ENCODE measurements at places on chromosomes 11 and 22.

GRCh38 chr22:22343581-22344296 is 99.2 kb downstream of the VPREB1 start:
- DNase-seq: no peak

GRCh38 chr11:4662876-4663275 is 19.1 kb downstream of the OR51E1 start:
- no peak for DNase-seq

DNA sequence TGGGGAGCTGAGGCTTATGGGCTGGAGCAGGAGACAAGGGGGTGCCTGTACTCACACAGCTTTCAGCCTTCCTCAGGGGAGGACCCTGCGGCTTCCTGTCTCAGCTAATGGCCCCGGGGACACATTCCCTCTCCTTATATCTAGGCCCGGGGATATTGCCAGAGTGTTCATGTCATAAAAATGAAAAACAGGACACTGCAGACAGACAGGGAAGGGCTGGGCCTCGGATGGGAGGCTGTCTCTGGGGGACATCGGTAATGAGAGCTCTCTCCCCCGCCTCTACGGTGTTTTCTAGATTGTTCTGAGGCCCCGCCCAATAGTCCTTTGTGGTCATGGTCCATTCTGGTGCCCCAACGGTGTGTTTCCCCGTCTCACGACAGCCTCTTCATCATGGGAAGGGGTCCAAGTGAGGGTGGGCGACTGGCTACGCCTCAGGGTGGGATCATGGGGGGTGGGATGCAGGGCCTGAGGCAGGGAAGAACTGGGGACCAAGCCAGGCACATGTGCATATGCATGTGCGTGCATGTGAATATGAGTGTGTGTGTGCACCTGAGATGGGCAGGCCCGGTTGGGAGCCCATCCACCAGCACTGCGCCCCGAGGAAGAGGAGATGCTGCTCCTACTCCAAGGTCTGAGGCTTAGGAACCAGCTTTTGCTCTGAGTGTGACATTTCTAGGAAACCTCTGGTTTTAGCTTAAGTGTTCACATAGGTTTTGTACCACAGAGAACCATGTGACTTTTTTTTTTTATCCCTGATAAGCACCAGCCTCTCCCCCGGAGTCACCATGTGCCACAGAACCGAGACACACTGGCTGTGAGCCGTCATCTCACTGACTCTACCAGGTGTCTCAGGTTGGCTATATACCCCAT is 5.3 kb downstream of the ARVCF start:
- peak; percentile 43 for DNase-seq

- no peak for DNase-seq
These were observed 974 bp downstream of the DGCR8 start for GRCh38 chr22:20080776-20081654.

- DNase-seq: no peak
These were observed 9.0 kb downstream of the TMPRSS5 start for GRCh38 chr11:113697111-113697510.

DNA sequence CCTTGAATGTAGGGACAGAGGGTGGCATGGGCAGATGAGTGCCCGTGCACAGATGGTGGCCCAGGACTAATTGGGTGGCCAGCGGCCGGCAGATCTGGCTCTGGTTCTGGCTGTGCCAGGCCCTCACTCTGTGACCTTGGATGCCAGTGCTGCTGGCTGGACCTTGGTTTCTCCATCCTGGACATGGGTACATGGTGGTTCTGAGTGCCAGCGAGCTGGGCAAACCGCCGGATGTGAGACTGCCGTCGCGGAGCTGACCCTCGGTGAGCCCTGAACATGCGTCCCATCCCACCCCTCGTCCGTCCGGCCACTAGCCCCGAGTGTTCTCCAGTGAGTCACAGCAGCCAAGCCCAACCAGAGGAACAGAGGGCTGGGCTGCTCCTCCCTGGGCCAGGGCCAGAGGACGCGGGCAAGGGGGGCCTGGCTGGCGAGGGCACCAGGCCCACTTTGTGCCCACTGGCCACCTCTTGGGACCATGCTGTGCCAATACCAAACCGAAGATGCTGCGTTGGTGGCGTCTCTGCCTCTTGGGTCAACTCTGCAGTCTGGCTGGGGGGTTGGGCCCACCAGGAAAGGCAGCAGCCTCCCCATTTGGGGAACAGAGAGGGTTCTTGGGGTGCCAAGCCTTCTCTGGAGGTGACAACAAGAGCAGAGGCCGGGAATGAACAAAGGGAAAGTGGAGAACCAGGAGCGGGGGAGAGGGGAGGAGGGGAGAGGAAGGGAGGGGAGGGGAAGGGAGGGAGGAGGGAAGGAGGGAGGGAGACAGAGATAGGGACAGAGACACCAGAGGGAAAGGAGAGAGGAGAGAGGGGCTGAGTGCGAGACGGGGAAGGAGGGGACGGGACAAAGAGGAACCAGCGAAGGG is 10.7 kb downstream of the LSP1 start:
- peak; percentile 92 for DNase-seq

GRCh38 chr11:61853698-61854169 is 25.6 kb downstream of the FADS2 start:
- DNase-seq: no peak

GRCh38 chr11:83681906-83682610 is 395.9 kb upstream of the CCDC90B start:
- no peak for DNase-seq

- DNase-seq: no peak
These were observed 324.7 kb downstream of the ETS1 start for GRCh38 chr11:128262463-128263345.

DNA sequence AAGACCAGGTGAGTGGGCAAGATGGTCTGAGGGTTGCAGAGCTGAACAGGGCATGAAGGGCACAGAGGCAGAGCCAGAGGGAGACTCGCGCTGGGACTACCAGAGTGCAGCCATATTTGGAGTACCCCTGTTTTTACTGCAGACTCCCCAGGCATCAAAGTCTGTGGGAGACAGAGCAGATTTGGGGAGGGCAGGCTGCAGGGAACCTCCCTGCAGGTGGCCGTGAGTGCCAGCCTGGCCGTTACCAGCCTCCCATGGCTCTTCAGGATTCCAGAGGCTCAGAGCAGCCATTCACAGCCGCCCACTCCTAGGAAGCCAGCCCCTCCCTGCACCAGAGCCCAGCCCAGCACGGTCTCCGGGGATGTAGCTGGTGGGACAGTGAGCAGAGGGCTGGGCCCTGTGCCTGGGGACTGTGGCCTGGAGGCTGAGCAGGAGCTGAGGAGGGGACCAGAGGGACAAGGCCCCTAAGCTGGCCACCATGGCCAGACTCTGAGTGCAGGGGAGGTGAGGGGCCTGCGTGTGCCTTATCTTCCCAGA is at the start of gene SEPTIN3:
Gene SEPTIN3, plus strand, starts transcription at position 334 of the 537 bp plus-strand sequence. CDS start 2,050 bp downstream, outside the sequence.
- no peak for DNase-seq

DNA sequence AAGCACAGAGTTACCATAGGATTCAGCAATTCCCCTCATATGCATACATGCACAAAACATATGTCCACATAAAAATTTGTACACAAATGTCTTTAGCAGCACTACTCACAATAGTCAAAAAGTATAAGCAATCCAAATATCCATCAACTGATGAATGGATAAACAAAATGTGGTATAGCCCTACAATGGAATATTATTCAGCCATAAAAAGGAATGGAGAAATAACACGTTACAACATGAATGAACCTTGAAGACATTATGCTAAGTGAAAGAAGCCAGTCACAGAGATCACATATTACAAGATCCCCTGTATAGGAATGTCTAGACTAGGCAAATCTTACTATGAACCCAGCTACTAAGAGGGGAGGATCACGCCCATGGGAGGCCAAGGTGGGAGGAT is 7.2 kb downstream of the PRR14L start:
- no peak for DNase-seq

DNA sequence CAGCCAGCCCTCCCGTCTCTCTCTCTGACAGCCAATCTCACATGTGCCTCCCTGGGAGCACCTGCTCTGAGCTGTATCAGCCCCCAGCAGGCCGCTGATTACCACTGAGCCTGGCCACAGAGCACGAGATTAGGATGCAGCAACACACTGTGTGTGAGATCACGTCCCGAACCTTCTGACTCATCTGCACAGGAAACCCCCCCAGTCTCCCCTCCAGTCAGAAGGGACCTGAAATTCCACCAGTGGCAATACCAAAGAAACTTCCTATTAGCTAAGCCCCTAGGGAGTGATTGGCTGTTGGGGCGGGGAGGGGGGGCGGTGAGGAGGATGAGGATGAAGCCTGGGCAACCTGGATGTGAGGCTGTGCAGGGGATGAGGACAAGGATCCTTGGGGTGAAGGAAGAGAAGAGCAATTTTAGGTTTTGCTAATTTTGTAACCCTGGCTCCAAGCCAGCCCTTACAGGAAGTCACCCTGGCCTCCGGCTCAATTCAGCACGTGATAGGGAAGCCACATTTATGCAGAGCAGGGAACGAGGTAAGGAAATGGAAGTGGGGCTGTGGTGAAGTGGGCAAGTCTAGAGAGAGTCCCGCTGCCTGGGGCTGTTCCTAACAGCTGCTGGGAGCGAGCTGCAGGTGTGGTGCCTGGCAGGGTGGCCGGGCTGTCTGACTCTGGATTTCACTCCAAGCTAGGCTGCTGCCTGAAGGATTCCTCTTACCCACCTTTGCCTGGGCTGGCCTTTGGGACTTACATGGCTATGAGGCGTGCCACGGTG is 1.9 kb downstream of the SLC43A3 start:
- peak; percentile 77 for DNase-seq

GRCh38 chr11:7413961-7414915 is 71.1 kb upstream of the OLFML1 start:
- DNase-seq: no peak

DNA sequence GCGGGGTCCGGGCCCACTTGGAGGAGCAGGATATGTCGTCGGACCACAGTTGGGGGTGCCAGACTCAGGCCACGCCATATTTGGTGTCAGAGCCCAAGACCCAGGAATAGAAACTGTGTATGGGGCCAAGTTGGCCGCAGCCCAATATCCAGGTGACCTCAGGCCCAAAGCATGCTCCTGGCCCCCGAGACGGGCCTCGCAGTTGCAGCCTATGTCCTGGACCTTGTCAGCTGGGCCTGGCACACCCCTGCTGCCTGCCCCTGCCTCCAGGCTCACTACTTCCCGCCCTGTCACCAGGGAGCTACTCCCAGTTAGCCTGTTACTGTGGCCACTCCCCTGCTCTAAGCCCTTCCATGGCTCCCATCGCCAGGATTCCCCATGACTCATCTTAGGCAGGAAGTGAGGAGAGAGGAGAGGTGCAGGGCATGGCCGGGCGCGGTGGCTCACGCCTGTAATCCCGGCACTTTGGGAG is 23.1 kb downstream of the A4GALT start:
- peak; percentile 97 for DNase-seq

DNA sequence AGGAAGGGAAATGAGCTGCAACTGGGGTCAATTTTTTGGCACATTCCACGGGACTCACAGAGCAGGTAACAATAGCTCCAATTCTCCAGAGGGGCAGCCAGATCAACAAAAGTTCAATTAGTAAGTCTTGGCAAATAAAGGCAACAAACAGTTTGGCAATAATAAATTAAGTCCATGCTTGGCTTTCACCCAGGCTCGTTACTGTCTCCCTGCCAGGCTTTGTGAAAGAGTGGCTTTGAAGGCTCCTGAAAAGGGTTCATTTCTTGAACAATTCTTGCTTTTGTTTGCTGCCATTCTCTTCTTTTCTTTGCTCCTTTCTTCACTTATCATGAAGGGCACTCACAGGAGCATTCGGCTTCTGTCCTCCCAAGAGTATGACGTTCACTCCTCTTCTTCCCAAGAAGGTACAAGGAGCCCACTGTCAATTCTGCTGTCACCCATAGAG is 123.3 kb downstream of the APIP start:
- DNase-seq: no peak

- no peak for DNase-seq
These were observed 55.4 kb downstream of the CDON start for GRCh38 chr11:126007238-126007637.

- peak; percentile 96 for DNase-seq
These were observed at the start of gene FAM89B for GRCh38 chr11:65572356-65573051. FAM89B (plus strand) TSS chr11:65572538; CDS start chr11:65572670, 132 bp downstream.

GRCh38 chr11:46489656-46490560 is 98.3 kb upstream of the CHRM4 start:
- no peak for DNase-seq

- no peak for DNase-seq
These were observed 68.6 kb upstream of the ARHGAP32 start for GRCh38 chr11:129260750-129261149.

DNA sequence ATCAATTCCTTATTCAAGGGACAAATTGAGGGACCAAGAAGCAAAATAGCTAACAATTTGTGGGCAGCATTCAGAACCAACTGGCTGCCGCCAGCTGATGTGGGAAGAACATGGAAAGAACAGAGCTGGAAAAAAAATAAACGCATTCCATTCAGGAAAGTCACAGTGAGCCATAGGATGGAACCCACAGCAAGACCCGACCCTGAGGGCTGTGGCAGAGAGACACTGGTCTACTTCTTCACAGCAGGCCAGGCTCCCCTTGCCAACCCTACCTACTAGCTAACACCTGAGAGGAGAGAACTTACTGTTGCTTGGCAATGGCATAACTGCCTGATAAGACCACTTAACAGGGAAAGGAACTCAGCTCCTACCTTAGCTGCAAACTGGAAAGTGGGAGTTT is 123.5 kb upstream of the APOA1 start:
- DNase-seq: no peak

- no peak for DNase-seq
These were observed 41.4 kb upstream of the CREB3L1 start for GRCh38 chr11:46235777-46236688.

- DNase-seq: no peak
These were observed 308.8 kb upstream of the NARS2 start for GRCh38 chr11:78883506-78883905.

- no peak for DNase-seq
These were observed 15.0 kb downstream of the POGLUT3 start for GRCh38 chr11:108483163-108483562.

GRCh38 chr11:10181811-10182210 is 112.2 kb downstream of the SBF2 start:
- DNase-seq: no peak

- DNase-seq: peak; percentile 48
These were observed 344 bp downstream of the IFT27 start for GRCh38 chr22:36775586-36775963.

GRCh38 chr11:82765466-82766034 is 31.9 kb upstream of the FAM181B start:
- DNase-seq: no peak

DNA sequence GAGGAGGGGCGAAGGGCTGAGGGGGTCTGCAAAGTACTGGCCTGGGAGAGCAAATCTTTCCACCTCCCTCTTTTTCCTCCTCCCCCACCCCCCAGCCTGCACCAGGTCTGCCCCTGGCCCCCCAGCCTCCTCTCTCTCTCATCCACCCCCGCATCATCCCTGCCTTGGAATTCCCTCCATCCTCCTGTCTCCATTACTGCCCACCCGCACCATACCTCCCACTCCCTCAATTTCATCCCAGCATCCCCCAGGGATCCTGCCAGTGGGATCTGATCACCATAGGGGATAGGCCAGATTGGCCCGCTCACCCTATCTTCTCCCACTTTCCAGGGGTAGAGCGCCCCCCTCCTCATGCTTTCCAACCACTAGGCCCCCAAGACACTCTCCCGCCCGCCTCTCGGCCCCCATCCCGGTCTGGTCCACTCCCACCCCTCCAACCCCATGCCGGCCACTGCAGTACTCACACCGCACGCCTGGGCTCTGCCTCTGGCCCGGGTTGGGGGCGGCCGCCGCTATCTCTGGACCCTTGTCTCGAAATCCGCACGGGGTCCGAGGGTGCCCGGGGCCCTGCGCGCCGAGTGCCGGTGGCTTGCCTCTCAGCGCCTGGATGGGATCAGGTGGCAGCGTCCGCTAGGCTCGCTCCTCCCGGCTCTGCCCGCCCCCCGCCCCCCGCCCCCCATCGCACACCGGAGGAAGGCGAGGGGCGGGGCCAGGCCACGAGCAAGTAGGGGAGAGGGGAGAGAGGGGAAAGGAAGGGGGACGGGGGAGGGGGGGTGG is at the start of gene GAL3ST3:
Gene GAL3ST3, minus strand, starts transcription at position 615 of the 777 bp plus-strand sequence. CDS start 3,746 bp downstream, outside the sequence.
- DNase-seq: no peak

Measured in heart left ventricle (tissue), 16 donors.